ENCODE measurements at places on chromosomes 2 and 18.

- DNase-seq = no peak
Observed at GRCh38 chr2:227191367-227191766, 26.9 kb downstream of the COL4A3 start.

DNA sequence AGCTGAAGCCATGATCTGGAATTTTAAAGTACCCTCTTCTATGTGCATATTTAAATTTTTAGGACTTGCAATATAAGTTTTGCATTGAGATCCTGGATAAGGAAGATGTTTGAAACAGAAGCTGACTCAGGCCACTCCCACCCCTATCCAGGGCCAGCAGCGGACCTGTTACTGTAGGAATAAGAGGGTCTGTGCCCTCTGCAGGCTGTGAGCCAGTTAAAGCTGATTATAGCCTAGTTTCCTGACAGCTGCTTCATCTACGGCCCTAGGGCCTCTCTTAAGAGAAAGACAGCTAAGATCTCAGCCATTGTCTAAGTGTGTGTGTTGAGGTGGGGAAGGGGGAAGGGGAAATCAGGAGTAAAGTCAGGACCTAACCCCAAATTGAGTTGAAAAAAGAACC is 234.0 kb downstream of the HAUS1 start:
- no peak for DNase-seq

DNA sequence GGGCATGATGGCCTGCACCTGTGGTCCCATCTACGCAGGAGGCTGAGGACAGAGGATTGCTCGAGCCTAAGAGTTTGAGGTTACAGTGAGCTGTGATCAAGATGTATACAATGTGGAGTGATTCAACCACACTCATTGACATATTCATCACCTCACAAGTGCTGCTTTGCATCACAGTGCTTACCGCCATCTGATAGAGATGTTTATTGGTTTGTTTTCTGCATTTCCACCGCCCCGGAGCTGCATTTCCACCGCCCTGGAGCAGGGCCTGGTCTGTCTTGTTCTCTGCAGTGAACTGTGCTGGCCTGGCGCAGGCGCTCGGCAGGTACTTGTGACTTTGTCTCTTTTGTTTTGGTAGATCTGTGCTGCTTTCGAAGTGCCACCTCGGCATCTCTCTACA is 96.0 kb downstream of the SMAD7 start:
- DNase-seq = no peak

DNA sequence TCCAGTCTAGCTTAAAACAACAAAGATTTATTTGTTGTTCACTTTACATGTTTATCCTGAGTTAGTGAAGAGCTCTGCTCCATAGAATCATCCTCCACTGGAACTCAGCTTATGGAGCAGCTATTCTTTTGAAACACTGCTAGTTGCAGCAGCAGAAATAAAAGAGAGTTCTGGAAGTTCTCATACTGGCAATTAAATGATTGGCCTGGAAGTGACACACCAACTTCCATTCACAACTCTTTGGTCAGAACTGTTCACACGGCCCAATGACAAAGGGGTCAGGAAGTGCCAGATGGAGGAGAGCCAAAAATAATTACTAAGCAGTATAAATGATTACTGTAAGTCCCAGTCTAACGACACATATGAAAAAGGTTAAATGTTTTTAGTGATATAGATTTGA is 39.1 kb downstream of the FBXO11 start:
- no peak for DNase-seq

GRCh38 chr2:135798275-135798705 is 38.7 kb downstream of the LCT start:
- DNase-seq = no peak

GRCh38 chr2:218876562-218877219 is 4.0 kb upstream of the WNT10A start:
- no peak for DNase-seq

DNA sequence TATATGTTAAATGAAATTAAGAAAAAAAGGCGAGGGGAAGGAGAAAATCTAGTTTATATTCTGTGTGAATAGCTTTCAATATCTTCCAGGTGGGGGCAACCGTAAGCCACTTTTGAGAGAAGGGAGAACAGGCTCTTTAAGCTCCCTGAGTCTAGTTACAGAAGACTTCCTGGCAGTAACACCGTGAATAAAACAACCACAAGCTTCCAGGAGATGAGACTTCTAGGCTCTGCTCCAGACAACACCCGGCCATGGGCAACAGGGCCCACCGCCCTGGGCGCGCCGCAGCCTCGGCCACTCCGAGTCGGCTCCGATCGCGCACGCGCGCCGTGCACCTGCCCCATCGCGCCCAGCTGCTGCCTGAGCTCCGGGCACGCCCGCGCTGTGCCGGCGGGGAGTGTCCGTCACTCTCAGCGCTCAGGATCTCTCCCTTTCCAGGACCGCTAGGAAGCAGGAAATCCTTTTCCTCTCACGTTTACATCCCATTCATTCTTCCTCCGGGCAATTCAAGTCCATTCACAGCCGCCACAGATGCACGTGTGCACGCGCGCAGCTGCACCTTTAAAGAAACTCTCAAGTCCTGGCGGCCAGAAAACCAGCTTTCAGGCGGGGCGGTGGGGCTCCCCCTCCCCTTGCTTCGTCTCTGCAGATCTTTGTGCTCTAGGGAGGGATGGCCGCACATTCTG is 19.4 kb upstream of the PAX3 start:
- DNase-seq = no peak

- no peak for DNase-seq
Observed at GRCh38 chr18:13594551-13594950, 131.8 kb downstream of the FAM210A start.

- no peak for DNase-seq
Observed at GRCh38 chr18:2777241-2777640, 69.6 kb upstream of the EMILIN2 start.

- no peak for DNase-seq
Observed at GRCh38 chr2:109670556-109671411, 56.6 kb downstream of the SOWAHC start.

GRCh38 chr2:157761520-157761919 is 114.6 kb downstream of the ACVR1 start:
- no peak for DNase-seq

GRCh38 chr2:216294305-216294704 is 78.0 kb downstream of the MARCHF4 start:
- no peak for DNase-seq

GRCh38 chr18:58110398-58110797 is 66.4 kb downstream of the NEDD4L start:
- DNase-seq = no peak

DNA sequence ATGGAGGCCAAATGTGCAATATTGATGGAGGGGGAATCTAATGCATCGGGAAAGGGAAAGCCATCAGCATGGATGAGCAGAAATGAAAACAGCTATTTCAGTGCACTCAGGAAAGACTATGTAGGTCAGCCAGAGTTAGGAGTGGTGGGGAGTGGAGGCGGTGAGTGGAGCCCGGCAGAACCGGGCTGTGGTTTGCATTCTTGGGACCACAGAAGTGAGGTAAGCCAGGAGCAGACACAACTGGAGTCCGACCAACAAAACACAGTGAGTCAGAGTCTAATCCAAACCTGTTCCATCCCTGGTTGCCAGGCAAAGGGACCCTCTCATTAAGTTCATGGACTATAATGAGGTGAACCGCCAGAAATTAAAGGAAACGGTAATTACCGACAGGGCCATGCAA is 61.1 kb upstream of the RAB12 start:
- DNase-seq = no peak

DNA sequence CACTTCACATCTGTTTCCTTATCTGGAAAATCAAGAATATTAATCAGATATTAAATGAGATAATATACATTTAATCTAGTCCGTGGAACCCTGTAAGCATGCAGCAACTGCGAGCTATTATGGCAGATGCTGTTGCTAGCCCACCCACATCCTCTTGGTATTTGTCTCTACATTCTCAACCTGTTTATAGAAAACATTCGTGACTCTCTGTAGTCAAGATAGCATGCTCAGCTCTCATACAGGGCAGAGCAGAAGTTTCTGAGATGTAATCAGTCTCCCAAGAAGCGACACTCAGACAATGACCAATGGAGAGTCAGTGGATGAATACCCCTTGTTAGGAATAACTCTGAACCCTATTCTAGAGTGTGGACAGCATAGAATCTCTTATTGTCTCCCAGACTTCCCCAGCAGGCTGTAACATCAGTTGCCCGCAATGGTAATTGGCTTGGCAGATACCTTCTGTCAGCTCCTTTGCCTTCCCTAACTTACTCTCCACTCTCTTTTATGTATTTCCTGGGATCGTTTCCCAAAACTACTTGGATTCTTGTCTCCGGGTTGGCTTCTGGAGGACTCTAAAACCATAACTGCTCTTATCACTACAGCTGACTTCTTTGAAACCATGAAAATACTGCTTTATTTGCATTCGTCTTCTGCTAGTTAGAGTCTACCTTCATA is 400.7 kb upstream of the TNP1 start:
- DNase-seq = no peak

DNA sequence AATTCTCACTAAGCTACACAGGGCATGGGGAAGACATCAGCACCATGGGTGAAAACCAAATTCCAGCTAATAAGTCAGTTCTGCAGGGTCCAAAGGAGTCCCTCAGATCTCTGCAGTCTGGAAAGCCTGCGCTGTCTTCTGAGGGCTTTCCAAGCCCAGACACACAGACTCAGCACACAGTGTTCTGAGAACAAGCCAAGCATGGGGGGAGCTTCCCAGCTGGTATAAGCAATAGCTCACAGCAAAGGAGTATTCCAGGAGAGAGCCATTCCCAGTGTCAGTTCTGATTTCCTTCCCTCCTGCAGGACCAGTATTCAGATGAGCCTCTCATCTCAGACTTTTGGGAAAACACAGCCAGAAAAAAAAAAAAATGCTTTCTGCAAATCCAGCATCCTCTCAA is 370.8 kb downstream of the TNS1 start:
- no peak for DNase-seq

GRCh38 chr2:62185475-62186155 is 10.3 kb upstream of the B3GNT2 start:
- DNase-seq = no peak

GRCh38 chr2:227627769-227628168 is 10.5 kb downstream of the SCYGR4 start:
- DNase-seq = no peak

- DNase-seq = no peak
Observed at GRCh38 chr2:72325592-72326422, 178.1 kb upstream of the CYP26B1 start.

DNA sequence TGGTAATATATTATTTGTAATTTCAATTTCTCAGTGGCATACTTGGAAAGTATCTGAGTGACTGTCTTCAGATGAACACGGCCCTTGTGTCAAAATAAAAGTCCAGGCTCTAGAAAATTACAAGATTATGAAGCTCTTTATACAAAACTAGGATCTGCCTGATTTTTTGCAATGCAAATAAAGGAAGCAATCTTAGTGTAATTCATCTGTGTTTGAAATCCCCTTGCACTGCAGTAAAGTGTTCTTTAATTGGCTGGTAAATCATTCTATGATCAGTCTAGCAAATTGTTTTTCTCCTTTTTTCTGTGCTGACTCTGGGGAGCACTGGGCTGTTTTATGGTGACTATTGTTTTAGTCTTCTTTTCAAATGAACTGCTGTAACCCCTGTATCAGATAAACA is 1039.0 kb downstream of the SOCS6 start:
- DNase-seq = no peak

DNA sequence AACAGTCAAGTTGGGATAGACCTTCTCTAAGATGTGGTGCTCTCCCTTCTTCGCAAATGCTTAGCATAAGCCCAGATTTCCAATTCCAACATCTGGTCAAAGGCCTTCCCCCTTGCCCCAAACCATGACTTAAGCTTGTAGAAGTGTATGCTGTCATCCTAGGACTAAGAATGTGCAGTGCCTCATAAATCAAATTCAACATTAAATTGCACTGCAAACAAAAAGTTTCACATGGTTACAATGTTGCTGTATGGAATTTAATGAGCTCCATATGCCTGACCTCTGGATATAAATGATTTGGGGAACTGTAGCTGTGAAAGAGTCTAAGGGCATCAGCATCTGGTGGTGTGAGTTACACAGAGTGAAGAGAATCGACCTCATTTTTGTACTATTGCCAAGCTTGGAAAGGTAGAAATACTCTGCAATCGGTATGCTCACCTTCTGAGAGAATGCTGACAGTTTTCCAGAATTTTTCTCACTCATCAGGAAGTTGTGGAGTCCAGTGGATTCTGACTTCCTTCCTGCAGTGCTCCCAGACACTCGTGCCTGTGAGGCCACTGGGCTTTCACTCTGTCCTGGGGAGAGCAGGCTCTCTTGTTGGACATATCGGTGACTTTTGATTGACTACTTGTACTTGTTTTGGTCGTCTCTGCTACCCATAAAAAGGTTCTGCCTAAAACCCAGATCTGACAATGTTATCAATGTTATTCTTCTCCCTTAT is 40.6 kb downstream of the FASTKD2 start:
- no peak for DNase-seq

- no peak for DNase-seq
Observed at GRCh38 chr18:24543086-24543794, 82.8 kb downstream of the HRH4 start.

DNA sequence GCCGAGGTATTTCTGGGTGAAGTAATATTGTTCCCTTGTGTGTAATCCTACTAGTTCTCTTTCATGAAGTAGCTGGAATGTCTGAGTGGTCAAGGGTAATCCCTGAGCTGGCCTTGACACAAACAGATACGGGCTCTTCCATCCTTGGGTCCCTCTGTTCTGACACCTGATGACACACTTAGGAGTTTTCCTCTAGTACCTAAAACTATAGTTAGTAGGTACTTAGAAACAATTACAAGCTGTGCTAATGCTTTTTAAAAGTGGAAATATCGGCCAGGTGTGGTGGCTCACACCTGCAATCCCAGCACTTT is 59.2 kb upstream of the IL1R1 start:
- no peak for DNase-seq

DNA sequence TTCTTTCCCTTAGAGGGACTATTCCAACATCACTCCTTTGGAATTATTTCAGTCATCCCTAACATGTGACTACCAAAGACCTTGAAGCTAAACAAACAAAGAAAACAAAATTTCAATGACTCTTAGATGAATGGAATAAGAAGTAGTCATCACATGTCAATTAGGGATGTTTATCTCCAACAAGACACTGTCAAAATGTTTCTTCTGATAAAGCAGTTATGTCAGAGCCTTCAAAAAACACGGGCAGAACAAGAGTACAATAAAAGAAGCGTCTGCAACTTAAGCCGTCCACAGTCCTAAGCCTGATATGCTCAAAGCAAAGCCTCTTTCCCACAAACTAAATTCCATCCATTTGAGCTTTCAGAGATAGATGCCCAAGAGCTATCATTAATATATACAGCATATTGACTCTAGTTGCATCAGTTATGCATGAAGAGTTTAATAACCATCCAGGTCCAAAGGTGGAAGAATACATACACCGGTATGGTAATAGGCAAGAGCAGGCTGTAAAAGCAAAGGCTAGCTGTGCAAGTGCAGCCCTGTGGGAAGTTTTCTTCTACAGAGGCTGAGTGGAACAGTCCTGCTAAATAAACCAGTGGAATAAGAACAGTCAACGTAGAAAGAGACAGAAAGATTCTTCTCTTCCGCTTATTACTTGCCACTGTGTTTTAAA is 98.1 kb downstream of the ICA1L start:
- no peak for DNase-seq

DNA sequence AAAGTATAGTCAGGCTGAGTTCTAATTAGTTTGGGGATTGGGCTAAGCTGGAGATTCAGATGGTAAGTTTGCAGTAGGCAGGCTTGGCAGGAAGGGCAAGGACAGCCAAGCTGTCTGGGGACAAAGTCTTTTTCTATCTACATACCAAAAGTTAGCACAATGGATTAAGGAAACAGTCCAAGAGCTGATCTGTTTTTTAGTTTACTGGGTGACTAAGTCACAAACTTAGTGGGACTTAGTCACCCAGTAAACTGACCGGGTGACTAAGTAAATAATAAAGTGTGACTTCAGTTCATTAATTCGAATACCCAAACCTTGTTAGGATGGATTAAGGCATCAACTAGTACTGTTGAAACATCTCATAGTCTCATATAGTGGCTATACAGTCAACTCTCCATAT is 1386.0 kb upstream of the CELF4 start:
- no peak for DNase-seq

Data from stimulated activated CD4-positive, alpha-beta T cell treated with anti-CD3 and anti-CD28 coated beads, TNF-alpha, amount 100 ng/mL, for 48 hours (primary cell).